ENCODE measurements at places on chromosomes 12 and 14.
A peak's percentile ranks its signal among the peaks of the same experiment; 100 is the strongest.

GRCh38 chr14:71665157-71665556 lies 267.1 kb upstream of the RGS6 start:
- DNase-seq = no peak

DNA sequence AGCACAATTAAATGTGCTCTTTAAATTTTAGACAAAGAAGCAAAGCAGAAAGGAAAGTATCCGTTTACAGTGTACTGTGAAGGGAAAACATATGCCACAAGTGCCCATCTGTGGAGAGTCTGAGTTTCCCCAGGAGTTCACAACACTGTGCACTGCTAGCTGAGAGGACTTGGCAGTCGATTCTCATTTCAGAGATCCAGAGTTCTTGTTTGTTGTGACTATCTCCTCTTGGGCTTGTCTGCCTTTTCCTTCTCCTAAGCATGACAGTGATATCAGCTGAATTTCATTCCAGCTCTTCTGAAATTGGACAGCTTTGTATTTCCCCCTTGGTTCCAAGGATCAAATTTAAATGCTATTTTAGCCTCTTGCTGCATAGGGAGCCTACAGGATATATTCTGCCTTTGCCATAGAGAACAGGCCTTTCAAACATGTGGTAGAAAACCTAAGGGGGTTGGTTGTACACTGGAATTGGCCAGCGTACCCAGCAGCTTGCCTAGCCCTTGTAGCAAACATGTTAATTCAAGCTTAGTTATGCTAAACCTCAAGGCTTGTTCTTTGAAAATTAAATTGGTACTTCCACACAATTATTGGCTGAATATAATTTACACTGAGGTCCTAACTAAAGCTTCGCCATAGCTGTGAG lies 259.2 kb upstream of the NOVA1 start:
- DNase-seq = no peak

DNA sequence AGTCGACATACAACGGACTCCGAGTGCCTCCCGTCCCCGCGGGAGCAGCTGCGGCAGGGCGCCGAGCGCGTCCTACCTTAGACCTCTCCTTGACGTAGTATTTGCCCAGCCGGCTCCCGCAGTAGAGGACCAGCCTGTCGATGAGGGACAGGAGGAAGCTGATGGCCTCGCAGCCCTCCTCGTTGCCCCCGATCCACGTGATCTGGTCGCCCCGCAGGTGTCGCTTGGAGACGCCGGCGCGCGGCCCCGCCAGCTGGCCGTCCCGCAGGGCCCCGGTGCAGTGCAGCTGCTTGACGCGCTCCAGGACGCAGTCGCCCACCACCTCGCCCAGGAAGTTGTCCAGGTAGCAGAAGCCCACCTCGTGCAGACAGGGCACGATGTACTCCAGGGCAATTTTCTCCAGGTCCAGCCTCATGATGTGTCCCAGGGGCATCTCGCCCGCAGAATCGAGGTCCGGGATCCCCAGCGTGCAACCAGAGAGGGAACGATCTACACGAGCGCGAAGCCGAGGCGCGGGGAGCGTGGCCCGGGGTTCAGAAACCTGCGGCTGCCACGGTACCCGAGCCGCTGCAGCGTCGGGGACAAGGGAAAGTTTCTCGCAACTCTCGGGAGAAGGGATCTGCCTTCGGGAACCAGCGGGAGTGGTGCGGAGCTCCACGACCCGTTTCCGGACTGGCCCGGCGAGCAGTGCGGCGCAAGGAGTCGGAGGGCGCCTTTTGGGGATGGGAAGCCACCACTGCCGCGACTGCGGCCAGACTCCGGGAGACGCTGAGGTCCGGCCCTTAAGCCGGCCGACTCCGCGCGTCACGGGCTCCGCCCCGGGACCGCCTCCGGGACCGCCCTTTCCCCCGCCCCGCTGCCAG lies at the start of gene EGLN3:
TSS of gene EGLN3 (minus strand) at position 755 of the 863 bp plus-strand sequence. CDS start at position 433, 322 bp downstream.
- DNase-seq = peak; percentile 9

GRCh38 chr12:7499636-7500035 lies 3.9 kb downstream of the CD163 start:
- no peak for DNase-seq

DNA sequence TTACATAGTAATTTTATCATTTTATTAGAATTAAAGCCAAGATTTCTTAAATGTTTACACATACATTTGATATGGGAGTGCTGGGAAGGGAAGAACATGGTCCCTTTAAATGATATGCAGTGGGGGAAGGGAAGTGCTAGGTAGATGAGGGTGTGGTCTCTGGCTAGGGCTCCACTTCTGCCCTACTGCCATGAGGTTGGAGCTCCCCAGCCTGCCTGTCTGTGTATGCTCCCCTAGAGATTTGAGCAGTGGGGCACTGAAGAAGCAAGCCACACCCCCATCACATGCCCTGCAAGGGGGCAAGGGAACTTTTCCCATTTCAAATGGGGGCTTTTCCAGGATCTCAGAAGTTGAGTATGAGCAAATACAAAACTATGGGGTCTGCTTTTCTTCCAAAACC lies 25.5 kb downstream of the CLECL1 start:
- DNase-seq = no peak

DNA sequence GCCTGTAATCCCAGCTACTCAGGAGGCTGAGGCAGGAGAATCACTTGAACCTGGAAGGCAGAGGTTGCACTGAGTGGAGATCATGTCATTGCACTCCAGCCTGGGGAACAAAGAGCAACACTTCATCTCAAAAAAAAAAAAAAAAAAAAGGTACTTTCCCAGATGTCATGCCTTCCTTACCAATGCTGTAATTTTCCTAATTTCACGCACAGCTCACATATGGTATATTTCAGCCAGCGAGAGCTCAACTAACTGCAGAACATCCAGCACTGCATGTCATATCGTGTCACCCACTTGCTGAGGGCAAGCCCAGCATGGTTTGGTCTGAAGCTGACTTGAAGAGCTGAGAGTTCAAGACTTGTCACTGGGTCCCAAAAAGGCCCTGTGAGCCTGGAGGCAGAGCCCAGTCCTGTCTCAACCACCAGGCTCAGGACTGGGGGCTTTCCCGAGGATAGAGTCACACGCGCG lies 29.0 kb downstream of the NFKBIA start:
- DNase-seq = no peak

- DNase-seq = no peak
Observed at GRCh38 chr12:58639318-58639934, 280.9 kb downstream of the LRIG3 start.

- DNase-seq = no peak
Observed at GRCh38 chr14:22417914-22418313, 171.1 kb downstream of the DAD1 start.

DNA sequence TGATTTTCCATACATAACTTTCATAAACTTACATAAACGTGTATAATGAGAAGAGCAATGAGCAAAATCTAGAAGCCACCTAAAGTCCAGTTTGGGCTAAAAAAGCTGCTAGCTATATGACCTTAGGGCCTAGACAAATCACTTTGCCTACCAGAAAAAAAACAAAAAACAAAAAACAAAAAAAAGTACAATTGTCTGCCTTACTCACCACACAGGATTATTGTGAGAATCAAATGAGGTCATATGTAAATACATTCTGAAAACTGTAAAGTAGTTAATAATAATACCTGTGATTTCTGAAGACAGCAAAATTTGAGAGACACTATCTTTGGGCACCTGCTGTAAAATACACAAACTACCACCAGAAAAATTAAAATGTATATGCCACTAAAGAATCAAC lies 4.2 kb downstream of the ATP2B1 start:
- DNase-seq = no peak

- DNase-seq = no peak
Observed at GRCh38 chr12:48937170-48937569, 11.9 kb upstream of the FKBP11 start.

- DNase-seq = peak; percentile 64
Observed at GRCh38 chr12:67355428-67356379, 86.5 kb downstream of the CAND1 start.

- no peak for DNase-seq
Observed at GRCh38 chr14:39182770-39183684, 8.0 kb downstream of the PNN start.

GRCh38 chr12:93786656-93787397 lies 109.7 kb downstream of the CRADD start:
- no peak for DNase-seq

DNA sequence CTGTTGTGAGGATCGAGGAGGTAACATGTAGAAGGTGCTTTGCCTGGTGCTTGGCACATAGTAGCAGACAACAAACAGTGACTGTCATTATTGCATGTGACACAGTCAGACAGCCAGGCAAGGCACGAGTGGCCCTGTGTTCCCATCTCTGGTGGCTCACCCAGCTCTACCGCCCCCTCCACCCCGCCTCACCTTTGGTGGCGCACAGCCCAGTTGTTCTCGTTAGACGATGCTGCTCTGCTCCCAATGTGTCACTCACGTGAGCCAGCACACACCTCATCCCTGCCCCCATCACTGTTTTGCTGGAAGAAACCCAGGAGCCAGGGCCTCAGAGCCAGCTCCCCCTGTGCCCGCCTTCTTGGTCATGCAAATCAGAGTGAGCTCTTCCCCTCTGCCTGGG lies 113.3 kb downstream of the CALM1 start:
- no peak for DNase-seq

DNA sequence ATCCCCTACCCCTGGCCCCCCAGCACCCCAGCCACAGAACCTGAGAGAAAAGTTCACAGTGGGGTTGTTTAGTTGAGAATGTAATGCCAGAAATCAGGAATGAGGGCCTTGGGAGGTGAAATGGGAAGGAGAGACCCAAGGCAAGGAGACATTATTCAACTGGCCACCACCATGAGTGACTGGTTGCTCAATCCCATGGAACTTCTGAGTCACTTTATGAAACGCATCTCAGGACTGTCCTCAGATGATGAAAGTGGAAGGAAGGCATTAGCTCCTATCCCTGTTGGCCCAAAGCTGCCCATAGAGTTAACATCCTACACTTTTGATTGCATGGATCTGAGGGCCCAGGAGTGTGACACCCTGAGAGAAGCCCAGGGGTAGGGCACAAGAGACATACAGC lies 25.4 kb upstream of the TCL1A start:
- DNase-seq = no peak

GRCh38 chr12:43856972-43857371 lies 21.1 kb downstream of the TMEM117 start:
- no peak for DNase-seq

DNA sequence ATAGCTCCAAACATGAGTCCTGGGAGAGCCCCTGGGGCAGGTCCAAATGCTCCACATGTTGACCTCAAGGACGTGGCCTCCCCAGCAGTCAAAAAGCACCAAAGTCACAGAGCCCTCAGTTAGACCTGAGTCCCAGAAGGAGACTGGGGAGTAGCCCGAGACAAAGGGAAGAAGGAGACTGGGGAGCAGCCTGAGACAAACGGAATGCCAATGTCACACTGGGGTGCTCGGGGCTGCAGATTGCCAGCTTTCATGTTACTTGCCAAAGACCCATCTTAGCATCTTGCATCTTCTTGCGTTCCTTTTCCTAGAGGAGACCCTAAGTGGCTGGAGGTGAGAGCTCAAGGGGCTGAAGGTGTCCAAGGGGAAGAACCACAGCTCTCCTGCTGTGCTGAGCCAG lies 14.9 kb downstream of the PLEKHD1 start:
- DNase-seq = no peak

DNA sequence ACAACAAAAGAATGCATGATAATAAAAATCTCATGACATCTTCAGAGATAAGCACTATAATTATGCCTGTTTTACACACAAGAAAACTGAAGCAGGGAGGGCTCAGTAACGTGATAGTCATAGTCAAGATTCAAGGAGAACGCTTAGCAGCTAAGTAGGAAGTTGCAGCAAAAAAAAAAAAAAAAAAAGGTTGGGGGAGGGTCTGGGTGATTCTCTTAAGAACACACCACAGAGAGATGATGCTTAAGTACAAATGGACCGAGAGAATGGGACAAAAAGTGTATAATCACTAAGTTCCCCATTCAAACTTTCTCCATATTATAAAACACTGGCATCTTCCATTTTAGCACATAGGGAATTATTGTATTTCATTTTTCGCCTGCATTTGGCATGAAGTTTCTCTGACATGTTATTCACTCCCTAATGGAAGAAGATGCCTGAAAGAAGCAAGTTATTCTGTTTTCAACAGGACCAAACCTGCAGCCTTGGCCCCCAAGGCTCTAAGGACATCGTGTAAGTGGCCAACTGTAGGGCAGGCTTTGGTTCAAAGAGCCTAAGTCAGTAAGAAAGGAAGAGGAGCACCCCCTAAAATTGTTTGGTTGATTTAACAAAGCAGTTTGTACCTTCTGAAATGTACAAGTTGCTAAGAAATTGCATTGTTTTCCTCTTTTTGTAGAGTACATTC lies 142.9 kb upstream of the TMPO start:
- DNase-seq = no peak

DNA sequence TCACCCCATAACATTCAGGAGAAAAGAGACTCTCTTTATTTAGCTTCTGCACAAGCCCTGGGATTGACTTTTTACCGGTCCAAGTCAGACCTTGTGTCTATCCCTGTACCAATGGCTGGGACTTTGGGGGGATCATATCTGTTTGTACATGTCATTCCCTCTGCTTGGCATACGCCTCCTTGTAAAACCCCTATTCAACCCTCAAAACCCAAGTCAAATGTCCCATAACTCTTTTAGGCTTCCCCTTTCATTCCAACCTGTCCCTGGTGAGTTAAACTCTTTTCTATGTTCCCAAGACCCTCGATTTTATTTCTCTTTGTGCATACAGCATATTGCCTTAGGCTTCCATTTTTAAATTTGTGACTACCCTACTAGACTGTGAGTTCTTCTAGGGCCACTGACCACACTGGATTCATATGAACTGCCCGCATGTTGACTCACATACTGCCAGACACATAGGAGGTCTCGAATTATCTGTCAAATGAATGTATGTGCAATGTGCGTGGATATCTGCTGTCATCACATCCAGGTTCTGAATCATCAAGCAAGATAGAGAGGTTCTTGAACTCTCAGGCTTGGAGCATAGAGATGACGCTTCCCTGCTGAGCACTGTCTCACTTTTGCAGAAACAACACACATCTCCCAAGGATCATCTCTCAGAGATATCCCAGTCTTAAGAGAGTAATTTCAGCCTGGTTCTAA lies 548.6 kb upstream of the TBX3 start:
- DNase-seq = no peak

DNA sequence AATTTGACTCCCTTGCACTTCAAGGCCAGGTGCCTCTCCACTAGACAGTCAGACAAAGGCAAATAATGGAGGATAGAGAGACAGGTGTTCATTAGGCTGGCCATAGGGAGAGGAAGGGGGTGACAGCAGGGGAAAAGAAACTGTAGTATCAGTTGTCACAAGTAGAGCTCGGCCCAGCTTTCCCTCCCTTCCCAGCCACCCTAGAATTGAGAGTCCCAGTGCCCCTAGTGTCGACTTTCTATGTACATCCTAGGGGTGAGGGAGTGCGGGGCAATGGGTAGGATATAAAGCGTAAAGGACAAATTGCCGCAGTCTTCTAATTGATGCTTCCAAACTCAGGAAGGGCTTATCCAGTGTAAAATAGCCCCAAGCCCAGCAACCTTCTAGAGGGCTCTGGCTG lies 39.0 kb downstream of the BAZ2A start:
- no peak for DNase-seq
